ENCODE measurements at places on chromosomes 16 and 17. TPM values are rescaled to one million over a fixed set of nuclear protein-coding genes. Genes with fewer than 3 reads are reported as not detected.

Gene HBZ
- not detected for total RNA-seq

DNA sequence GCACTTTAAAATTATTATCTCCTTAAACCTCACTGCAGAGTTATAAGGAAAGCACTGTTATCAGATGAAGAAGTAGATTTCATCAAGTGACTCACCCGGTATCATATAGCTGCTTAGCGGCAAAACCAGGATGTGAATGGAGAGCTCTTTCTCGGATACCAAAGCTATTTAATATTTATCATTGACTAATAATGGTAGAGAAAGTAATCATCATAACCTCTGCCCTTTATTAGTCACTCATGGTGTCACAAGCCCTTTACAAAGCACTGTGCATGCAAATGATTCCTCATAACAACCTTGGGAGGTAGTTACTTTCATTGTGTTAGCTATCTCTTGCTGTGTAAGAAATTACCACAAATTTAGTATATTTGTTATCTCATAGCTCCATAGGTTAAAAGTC is 592.9 kb downstream of the MAF start:
- H3K36me3 ChIP-seq, result no peaks in the 10 kb centered on the region
- no peak for DNase-seq

DNA sequence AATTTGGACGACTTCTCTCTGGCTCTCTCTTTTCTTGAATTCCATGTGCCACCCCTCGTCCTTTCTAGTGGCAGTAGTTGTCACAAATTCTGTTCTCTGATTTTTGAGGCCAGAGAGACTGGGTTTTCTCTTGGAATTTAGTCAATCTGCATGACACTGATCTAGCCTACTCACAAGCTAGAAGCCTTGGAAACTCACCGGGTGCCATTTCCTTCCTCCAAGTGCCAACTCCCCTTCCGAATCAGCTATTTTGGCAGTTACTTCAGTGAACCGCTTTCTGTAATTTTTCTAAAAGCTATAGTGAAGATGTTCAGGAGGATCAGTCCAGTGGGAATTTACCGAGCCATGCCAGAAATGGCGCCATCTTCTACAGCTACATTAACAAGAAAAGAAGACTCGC is 228.9 kb downstream of the PMP22 start:
- H3K4me1 ChIP-seq, result no peaks in the 10 kb centered on the region
- DNase-seq, result no peak
- no peaks in the 10 kb centered on the region for H3K36me3 ChIP-seq
- peaks cover 5% of the 10 kb centered on the region for H3K27me3 ChIP-seq
- H3K27ac ChIP-seq, result no peak overlapping the region

DNA sequence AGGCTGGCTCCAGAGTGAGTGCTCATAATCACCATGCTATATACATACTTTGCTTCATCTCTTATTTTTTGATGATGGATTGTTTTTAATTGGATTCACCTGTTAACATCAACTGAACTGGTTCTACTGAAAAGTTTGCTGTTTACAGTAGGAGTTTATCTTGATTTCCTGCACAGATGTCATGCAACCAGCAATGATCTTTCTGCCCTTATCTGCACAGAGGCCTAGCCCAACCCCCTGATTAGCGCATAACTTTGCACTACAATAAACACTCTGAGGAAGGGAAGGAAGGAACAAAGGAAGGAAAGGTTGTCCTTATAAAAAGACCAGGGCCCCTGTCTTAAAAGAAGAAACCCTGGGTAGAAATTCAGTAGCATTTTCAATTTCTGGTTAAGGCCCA is 152.9 kb downstream of the RGS9 start:
- no peak overlapping the region for H3K4me3 ChIP-seq
- no peak for DNase-seq
- no peaks in the 10 kb centered on the region for H3K36me3 ChIP-seq
- no peak overlapping the region for H3K27ac ChIP-seq
- no peaks in the 10 kb centered on the region for H3K4me1 ChIP-seq

GRCh38 chr16:3661922-3662321 is 7.4 kb downstream of the DNASE1 start:
- no peaks in the 10 kb centered on the region for H3K4me1 ChIP-seq
- H3K4me3 ChIP-seq, result no peak overlapping the region
- peaks cover 7% of the 10 kb centered on the region for H3K36me3 ChIP-seq
- H3K27ac ChIP-seq, result no peak overlapping the region
- no peaks in the 10 kb centered on the region for H3K27me3 ChIP-seq

Gene METTL23
- 27.0 TPM for total RNA-seq

All from psoas muscle (tissue), 8 donors.